ENCODE measurements at places on chromosomes 7 and 10. TPM values are rescaled to one million over a fixed set of nuclear protein-coding genes. Genes with fewer than 3 reads are reported as not detected.
A peak's percentile ranks its signal among the peaks of the same experiment; 100 is the strongest.

DNA sequence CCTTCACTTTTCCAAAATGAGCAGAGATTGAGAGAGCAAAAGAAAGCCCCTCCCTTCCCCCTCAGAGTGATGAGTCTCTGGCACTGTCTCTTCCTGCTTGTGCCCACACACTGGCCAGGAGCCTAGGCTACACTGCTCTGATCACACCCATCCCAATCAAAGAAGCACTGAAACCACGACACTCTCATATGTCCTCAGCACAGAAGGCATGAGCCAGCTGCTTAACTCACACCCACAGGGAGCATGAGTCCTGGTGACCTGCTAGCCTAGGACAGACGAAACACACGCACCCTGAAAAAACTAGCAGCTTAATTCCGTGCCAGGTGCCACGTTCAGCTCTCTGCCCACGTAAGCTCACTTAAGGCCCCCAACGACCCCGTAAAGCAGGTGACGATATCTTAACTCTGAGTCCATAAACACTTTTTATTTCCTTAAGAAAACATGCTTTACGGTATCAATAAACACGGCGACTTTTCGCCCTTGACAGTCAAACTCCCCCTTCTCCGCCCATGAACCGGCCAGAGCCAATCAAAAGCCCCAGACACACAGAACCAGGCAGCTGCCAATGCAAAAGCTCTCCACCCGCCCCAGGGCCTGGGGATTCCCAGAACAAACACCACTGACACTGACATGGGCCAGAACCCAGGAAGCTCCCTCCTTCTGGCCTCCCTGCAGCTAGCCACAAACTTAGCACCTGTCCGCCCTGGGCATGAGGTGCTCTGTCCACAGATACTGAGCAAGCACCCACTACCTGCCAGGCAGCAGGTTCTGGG, 69.0 kb downstream of the TNRC18 start:
- DNase-seq: no peak
- H3K36me3 ChIP-seq: peaks cover 68% of the 10 kb centered on the region
- H3K4me1 ChIP-seq: no peaks in the 10 kb centered on the region
- H3K27me3 ChIP-seq: no peaks in the 10 kb centered on the region
- no peak overlapping the region for H3K4me3 ChIP-seq

DNA sequence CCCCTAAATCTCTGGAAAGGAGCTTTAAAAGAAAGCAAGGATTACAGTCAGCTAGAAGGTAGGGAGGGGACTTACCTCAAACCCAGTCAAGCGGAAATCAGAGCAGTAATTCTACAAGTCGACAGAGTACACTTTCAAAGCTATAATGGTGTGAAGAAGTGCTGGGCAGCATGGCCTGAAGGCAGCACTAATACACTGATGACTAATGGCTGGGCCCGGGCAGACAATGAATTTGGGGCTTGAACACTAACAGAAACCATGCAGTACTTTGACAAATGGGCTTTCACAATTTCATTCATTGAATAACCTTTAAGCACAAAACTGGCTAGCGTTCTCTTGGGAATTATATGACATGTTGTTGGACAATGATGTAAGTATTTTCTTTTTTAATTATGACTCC, 4.7 kb downstream of the GLI3 start:
- H3K27ac ChIP-seq: no peak overlapping the region
- H3K36me3 ChIP-seq: no peaks in the 10 kb centered on the region
- peaks cover 14% of the 10 kb centered on the region for H3K4me1 ChIP-seq
- H3K27me3 ChIP-seq: peaks cover 43% of the 10 kb centered on the region

GRCh38 chr10:131693766-131694165, 207.0 kb upstream of the PPP2R2D start:
- DNase-seq: no peak
- no peaks in the 10 kb centered on the region for H3K27me3 ChIP-seq
- no peak overlapping the region for H3K27ac ChIP-seq
- no peaks in the 10 kb centered on the region for H3K4me1 ChIP-seq
- H3K36me3 ChIP-seq: no peaks in the 10 kb centered on the region
- H3K4me3 ChIP-seq: no peak overlapping the region

RARRES2 gene
- total RNA-seq: 6.5 TPM

ZNF467 gene
- 3.8 TPM for total RNA-seq

DNA sequence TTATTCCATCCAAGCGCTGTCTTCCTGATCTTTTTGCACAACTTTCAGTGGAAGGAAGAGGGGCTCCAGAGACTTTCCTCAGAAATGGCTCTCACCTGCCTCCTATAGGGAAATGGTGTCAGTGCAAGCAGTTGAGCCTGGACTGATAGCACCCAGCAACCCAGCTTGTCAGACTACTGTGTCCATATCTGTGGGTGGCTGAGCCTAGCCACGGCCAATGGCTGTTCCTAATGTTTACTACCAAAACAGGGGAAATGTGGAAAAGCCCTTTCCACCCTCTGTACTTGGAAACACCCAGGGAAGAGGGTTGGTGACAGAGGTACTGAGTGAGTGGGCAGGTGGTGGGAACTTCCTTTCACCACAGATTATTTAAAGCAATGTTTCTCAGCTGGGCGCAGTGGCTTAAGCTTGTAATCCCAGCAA, 4.3 kb upstream of the YKT6 start:
- peak; percentile 59 for DNase-seq
- H3K27ac ChIP-seq: no peak overlapping the region
- H3K27me3 ChIP-seq: peaks cover 3% of the 10 kb centered on the region
- H3K4me1 ChIP-seq: peaks cover 7% of the 10 kb centered on the region
- H3K36me3 ChIP-seq: no peaks in the 10 kb centered on the region

DNA sequence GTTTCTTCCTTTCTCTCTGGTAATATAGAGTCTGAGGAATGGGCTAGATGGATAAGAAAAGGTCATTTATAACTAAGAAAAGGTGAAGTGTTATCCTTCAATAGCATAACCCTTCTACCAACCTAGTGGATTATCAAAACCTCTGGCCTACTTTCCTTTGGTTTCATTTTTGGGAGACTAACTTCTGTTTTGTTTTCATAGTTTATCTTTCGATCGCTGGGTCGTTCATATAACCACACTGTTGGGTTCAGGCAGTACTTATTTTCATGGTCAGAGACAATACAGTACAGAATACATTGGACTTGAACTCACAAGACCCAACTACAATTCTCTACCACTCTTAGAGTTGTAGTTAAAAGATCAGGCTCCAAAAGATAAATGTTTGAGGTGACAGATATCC, 86.5 kb downstream of the UBE2H start:
- DNase-seq: no peak
- H3K4me1 ChIP-seq: no peaks in the 10 kb centered on the region
- no peak overlapping the region for H3K4me3 ChIP-seq
- H3K36me3 ChIP-seq: peaks cover 5% of the 10 kb centered on the region

EIF3A gene
- 67.8 TPM for total RNA-seq

- DNase-seq: no peak
- H3K36me3 ChIP-seq: no peaks in the 10 kb centered on the region
- H3K4me1 ChIP-seq: no peaks in the 10 kb centered on the region
- no peaks in the 10 kb centered on the region for H3K27me3 ChIP-seq
- no peak overlapping the region for H3K4me3 ChIP-seq
- H3K27ac ChIP-seq: no peak overlapping the region
Measured at GRCh38 chr7:12729112-12729511, 41.7 kb downstream of the ARL4A start.

ANKRD22 gene
- total RNA-seq: 15.5 TPM

GRCh38 chr7:151460474-151460855, 20.5 kb upstream of the CRYGN start:
- peaks cover 12% of the 10 kb centered on the region for H3K4me1 ChIP-seq
- DNase-seq: no peak
- H3K27me3 ChIP-seq: no peaks in the 10 kb centered on the region
- no peak overlapping the region for H3K27ac ChIP-seq
